ENCODE measurements at places on chromosomes 11 and 22.

GRCh38 chr11:121328176-121328966 is 35.8 kb downstream of the SC5D start:
- DNase-seq: no peak

- DNase-seq: no peak
Measured at GRCh38 chr11:70108250-70108649, 30.1 kb downstream of the ANO1 start.

GRCh38 chr11:27215471-27216269 is 147.3 kb downstream of the CCDC34 start:
- DNase-seq: no peak

DNA sequence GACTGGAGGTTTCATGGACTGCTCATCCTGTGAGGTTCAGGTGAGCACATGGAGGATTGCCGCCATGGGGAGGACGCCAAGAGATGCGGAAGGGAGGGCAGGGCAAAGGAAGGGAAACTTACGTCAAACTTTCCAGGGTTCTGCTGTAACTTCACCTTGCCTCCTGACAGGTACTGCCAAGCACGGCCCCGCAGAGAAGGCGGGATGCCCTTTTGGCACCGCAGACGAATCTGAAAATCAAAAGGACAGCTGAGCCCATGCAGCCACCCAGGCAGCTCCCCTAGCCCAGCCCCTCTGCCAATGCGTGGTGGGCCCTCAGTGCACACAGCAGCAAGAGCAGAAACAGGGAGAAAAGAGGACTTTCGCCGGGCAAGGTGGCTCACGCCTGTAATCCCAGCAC is 10.0 kb upstream of the CASTOR1 start:
- DNase-seq: no peak

All from HTR-8/SVneo (cell line).